ENCODE measurements at places on chromosomes 7 and 10.

GRCh38 chr7:55550010-55550663 is 22.2 kb downstream of the VOPP1 start:
- peak; percentile 49 for DNase-seq

DNA sequence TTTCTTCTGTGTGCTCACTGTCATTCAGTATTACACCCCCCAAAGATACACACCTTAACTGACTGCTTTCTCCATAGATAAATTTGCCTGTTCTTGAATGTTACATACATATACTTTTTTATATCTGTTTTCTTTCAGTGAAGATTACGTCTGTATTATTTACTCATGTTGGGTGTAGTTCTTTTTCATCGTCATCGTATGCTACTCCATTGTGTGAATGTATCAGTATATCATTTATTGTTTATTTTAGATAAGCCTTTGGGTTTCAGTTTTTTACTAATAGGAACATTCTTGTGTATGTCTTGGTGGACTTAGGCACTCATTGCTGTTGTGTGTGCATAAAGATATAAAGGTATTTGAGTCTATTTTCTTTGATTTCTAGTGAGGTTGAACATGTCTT is 64.4 kb downstream of the SEPTIN7 start:
- no peak for DNase-seq

GRCh38 chr10:26797340-26797739 is 63.4 kb downstream of the ABI1 start:
- no peak for DNase-seq

GRCh38 chr10:17216217-17216900 is 11.7 kb upstream of the VIM start:
- no peak for DNase-seq

DNA sequence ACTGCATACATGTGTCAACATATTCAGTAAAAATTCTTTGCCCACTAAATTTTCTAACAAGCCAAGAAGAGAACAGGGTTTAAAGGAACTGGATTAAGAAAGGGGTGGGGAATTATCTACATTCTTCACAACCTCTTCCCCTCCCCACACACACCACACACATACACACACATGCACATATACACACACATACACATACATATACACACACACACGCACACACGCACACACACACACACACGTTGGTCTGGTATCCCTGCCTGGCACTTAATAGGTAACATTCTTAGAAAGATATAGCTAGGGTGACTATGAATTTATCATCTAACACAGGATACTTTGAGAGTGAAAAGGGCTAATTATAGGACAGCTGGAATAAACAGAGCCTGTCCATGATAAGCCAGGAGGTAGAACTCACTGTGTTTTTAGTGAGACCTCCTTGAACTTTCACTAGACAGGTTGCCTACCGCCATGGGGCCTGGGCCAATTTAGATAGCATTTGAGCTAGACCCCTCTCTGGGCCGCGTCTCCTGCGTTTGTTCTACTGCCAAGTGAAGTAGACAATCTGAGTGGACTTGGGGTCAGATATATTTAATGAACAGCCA is 33.1 kb upstream of the EPC1 start:
- DNase-seq, result no peak

GRCh38 chr7:87154166-87154565 is 1.9 kb downstream of the DMTF1 start:
- no peak for DNase-seq

DNA sequence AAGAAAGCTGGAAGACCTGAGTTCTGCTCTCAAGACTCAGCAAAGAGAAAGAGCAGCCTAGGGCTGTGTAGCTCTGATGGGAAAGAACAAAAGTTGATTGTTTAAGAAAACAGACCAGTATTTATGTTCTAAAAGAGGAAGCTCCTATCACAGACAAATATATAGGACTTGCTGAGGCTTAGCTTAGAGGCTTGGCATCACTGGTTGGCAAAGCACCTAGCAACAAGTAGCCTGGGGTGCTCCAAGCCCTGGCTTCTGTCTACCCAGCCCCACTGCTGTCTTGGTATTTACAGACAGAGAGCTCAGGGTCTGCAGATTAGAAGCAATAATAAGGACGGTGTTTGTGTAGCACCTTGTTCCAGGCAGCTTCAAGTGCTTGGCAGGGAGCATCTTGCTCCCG is 36.9 kb upstream of the CCDC3 start:
- DNase-seq, result no peak

DNA sequence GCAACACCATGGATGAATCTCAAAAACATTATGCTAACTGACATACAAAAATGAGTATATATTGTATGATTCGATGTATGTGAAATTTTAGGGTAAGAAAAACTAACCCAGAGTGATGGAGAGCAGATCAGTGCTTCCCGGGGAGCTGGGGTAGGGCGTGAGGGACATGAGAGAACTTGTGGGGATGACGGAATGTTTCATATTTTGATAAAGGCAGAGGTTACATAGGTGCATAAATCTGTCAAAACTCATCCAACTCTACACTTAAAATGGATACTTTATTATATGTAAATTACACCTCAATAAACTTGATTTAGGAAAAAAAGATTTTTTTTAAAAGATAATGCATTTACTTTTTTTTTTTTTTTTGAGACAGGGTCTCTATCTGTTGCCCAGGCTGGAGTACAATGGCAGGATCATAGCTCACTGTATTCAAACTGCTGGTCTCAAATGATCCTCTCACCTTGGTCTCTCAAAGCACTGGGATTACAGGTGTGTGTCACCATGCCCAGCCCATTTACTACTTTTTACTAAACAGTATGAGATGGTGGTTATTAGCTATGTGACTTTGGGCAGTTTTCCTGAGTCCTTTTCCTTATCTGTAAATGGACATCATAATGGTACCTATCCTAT is 13.7 kb downstream of the RHEB start:
- DNase-seq, result no peak

- DNase-seq, result no peak
These were observed 153.7 kb upstream of the AGK start for GRCh38 chr7:141397236-141398163.

GRCh38 chr7:33554046-33554445 is 351.3 kb upstream of the BMPER start:
- no peak for DNase-seq

DNA sequence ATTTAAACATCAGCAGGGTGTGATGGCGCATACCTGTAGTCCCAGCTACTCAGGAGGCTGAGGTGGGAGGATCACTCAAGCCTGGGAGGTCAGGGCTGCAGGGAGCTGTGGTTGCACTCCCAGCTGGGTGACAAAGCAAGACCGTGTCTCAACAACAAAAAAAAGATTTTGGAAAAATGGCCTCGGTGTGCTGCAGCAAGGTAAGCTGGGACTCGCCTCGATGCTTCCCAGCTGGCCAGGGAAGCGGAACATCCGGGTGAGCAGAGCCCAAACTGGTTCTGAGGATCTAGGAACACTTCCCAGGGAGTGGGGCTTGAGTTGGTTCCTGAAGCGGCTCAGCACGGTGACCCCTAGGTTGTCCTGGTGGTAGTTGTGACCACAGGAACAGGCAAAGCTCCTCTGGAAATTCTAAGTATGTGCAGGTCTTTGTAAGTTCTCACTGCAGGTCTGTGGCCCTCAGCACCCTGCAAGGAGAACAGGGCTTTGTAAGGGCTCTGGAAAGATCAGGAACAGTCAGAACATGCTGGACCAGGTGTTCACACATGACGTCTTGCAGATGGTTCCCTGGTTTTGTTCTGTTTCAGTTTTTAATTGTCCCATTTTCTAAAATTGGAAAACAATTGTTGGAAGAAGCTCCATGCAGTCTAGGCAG is 38.6 kb upstream of the ZMIZ2 start:
- DNase-seq, result no peak

DNA sequence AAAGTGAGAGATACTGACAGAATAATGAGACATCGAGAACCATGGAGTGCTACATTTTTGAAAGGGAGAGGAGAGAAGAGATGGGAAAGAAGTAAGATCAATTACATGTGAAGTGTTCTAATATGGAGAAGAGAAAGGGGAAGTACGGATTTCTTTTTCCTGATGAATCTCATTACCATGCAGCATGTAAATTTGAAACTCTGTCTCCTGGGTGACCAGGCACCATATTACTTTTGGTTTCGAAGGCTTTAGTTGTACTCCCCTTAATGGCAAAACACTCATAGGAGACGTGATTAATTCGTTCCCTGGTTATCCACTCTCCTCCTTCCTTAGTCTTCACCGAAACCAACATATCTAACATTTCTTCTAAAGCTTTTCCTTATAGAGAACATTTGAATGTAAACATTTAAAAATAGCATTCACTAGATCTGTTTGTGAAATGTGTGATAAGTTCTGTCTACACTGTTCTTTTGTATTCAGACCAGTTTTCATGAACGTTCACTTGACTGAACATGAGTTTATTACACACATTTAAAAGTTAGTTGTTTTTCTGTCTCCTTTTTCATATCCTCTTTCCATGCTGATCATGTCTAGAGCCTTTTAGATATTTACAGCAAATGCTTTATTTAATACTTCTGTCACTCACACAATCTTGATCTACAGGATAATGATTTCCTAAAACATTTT is 80.2 kb upstream of the MSRB2 start:
- no peak for DNase-seq

DNA sequence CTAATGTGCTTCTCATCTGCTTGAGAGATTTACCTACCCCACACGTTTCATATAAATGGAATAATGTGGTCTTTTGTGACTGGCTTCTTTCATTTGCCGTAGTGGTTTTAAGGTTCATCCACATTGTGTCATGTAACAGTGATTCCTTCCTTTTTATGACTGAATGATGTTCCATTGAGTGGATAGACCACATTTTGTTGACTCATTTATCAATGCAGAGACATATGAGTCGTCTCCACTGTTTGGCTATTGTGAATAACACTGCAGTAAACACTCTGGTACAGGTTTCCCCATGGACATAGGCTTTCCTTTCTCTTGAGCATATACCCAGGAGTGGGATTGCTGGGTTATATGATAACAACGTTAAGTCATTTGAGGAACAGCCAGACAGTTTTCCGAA is 2.0 kb upstream of the AOC1 start:
- DNase-seq, result no peak

- DNase-seq, result peak; percentile 19
These were observed 275.7 kb downstream of the GPR37 start for GRCh38 chr7:124489925-124490324.

DNA sequence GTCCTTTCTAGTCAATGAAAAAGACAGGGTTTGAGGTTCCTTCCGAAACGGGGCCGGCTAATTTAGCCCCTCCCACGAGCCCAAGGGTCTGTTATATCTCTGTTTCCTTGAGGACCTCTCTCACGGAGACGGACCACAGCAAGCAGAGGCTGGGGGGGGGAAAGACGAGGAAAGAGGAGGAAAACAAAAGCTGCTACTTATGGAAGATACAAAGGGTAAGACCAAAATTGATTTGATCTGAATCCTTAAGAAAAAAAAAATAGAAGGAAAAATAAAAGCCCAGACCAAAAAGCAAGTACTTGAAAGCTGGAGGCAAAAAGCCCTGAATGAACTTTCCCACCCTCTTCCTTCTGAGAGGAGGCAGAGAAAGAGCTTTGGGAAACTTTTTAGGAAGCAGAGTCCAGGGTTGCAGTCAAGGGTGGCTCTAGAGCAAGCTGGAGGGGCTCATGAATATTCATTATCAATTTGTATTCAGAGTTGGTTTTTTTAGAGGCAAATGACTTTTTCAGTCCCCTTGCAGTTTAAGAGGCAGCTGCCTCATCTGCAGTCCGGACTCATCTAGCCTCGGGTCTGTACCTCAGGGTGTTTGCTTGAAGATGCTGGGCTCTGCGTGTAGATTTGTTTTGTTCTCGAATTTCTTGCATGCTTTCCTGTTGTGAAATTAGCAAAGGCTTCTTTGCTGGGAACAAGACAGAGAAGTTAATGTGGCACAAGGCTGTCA is at the start of gene ENTPD1:
Gene ENTPD1, plus strand, starts transcription at position 123 of the 721 bp plus-strand sequence. Its CDS starts 77 bp downstream, at position 200.
- no peak for DNase-seq

GRCh38 chr7:155911471-155912105 is 99.3 kb upstream of the SHH start:
- no peak for DNase-seq

DNA sequence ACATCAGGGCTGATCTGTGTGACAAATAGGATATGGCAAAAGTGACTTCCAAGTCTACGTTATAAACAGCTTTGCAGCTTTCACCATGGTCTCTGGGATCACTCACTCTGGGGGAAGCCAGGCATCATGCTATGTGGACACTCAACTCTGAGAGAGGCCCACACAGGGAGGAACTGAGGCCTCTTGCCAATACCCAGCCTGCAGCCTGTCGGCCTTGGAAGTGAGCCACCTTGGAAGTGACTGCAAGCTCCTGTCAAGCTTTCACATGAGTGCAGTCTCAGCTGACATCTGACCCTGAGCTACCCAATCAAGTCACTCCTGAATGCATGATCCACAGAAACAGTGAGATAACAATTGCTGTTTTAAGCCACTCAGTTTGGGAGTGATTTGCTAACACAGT is 56.5 kb downstream of the MMRN2 start:
- no peak for DNase-seq

- DNase-seq, result peak; percentile 81
These were observed 795 bp downstream of the LHFPL3 start for GRCh38 chr7:104328970-104329825.

- peak; percentile 59 for DNase-seq
These were observed 38.9 kb downstream of the DNAJB12 start for GRCh38 chr10:72315611-72316385.

- DNase-seq, result no peak
These were observed 737 bp downstream of the CABCOCO1 start for GRCh38 chr10:61663466-61663865.

- no peak for DNase-seq
These were observed 67.0 kb upstream of the INPP5A start for GRCh38 chr10:132470410-132471124.

DNA sequence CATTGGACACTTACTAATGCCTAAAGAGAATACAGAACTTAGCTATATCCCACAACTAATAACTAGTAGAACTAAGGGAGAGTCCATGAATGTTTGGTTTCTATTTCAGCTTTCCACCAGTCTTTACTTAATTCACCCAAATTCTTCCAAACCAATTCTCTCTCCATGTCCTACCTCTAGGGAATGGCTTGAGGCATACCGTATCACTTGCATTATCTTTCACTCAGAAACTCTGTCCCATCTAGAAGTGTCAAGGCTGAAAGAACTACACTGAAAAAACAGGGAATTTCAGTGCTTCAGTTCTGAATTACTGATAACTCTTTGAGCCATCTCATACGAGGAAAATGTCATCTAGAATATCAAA is 758 bp downstream of the TMEM168 start:
- DNase-seq, result no peak

GRCh38 chr7:90747516-90747915 is 151.4 kb downstream of the CDK14 start:
- no peak for DNase-seq

- DNase-seq, result no peak
These were observed 52.0 kb downstream of the BAIAP2L1 start for GRCh38 chr7:98348726-98349474.

GRCh38 chr7:120256344-120257070 is 16.5 kb upstream of the KCND2 start:
- no peak for DNase-seq
